ENCODE measurements at places on chromosomes 11 and 22. TPM values are rescaled to one million over a fixed set of nuclear protein-coding genes. Genes with fewer than 3 reads are reported as not detected.

DSCAML1 gene
- polyA plus RNA-seq, result not detected

KIRREL3 gene
- polyA plus RNA-seq, result 3.7 TPM

PRR33 gene
- polyA plus RNA-seq, result not detected

PTPRJ gene
- 4.7 TPM for polyA plus RNA-seq

OR8G5 gene
- not detected for polyA plus RNA-seq

LRRC56 gene
- 1.4 TPM for polyA plus RNA-seq

SOX10 gene
- not detected for polyA plus RNA-seq

NAALAD2 gene
- polyA plus RNA-seq, result 0.74 TPM

FREY1 gene
- polyA plus RNA-seq, result 0.30 TPM

GRM5 gene
- not detected for polyA plus RNA-seq

ME3 gene
- 22.0 TPM for polyA plus RNA-seq

RASGRP2 gene
- polyA plus RNA-seq, result 1.6 TPM

CELSR1 gene
- polyA plus RNA-seq, result 1.8 TPM

GPR83 gene
- polyA plus RNA-seq, result 0.02 TPM

MUC5AC gene
- not detected for polyA plus RNA-seq

BIRC3 gene
- polyA plus RNA-seq, result 0.46 TPM

TOLLIP gene
- 55.4 TPM for polyA plus RNA-seq

MAPK8IP2 gene
- 2.7 TPM for polyA plus RNA-seq

RIN1 gene
- polyA plus RNA-seq, result 16.9 TPM

APOA1 gene
- polyA plus RNA-seq, result not detected

XPNPEP3 gene
- 10.7 TPM for polyA plus RNA-seq

OR52I1 gene
- not detected for polyA plus RNA-seq

KDM4D gene
- 1.1 TPM for polyA plus RNA-seq

PRCP gene
- polyA plus RNA-seq, result 65.0 TPM

NAV2 gene
- polyA plus RNA-seq, result 26.2 TPM

CASP12 gene
- polyA plus RNA-seq, result not detected

FAM111B gene
- 0.94 TPM for polyA plus RNA-seq

POU2AF2 gene
- polyA plus RNA-seq, result 0.15 TPM

NAALADL1 gene
- not detected for polyA plus RNA-seq

RPL27A gene
- 752 TPM for polyA plus RNA-seq

PGA5 gene
- not detected for polyA plus RNA-seq

RPS13 gene
- 950 TPM for polyA plus RNA-seq

OR5P2 gene
- not detected for polyA plus RNA-seq

MS4A3 gene
- not detected for polyA plus RNA-seq

ATXN10 gene
- 257 TPM for polyA plus RNA-seq

KCNJ1 gene
- polyA plus RNA-seq, result not detected

HTR3B gene
- polyA plus RNA-seq, result not detected

OR8B2 gene
- not detected for polyA plus RNA-seq

TRIM49 gene
- not detected for polyA plus RNA-seq

AMOTL1 gene
- 10.7 TPM for polyA plus RNA-seq

NLRP6 gene
- polyA plus RNA-seq, result not detected

SLC17A6 gene
- not detected for polyA plus RNA-seq

FGF4 gene
- not detected for polyA plus RNA-seq

ROBO4 gene
- polyA plus RNA-seq, result 0.95 TPM

SYT7 gene
- polyA plus RNA-seq, result 1.1 TPM

C11orf21 gene
- 0.03 TPM for polyA plus RNA-seq
